ENCODE measurements at places on chromosomes 11 and 22.

DNA sequence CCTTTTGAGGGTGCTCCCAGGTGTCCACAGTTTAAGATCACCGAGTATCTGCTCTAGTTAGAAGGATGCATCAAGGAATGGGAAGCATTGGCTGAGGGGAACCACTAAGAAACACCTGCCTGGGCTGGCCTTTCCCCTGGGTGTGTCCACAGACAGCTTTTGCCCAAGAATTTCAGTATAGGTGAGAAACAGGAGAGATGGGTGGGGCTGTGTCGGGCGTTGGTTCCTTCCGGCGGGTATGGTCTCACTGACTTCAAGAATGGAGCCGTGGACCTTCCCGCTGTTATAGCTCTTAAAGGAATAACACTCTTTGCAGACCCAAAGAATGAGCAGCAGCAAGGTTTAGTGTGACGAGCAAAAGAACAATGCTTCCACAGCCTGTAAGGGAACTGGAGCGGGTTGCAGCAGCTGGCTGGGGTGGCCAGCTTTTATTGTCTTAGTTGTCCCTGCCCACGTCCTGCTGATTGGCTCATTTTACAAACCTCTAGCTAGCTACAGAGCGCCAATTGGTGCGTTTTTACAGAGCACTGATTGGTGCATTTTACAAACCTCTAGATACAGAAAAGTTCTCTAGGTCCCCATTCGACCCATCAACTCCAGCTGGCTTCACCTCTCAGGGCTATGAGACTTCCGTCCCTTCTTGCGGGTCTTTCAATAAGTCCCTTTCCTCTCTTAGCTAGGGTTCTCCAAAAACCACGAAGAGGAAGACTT is 2.4 kb downstream of the FADS1 start:
- no peak for DNase-seq

DNA sequence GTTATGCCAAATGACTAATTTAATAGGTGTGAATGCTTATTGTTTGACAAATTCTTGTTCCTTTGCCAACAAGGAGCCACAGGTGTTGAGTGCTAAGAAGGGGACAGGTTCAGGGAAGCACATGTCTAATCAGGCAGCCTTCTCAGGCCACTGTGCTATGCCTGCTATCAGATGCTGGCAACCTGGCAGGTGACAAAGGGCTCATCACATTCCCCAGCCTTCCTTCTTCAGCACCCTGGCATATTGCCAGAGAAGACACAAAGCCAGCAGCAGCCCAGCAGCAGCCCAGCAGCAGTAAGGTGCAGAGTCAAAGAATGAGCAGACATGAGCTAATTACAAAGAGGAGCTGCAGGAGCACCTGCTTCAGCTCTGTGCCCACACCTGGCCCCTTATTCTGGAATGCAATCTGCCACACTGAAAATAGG is 68.2 kb downstream of the GUCY1A2 start:
- no peak for DNase-seq

DNA sequence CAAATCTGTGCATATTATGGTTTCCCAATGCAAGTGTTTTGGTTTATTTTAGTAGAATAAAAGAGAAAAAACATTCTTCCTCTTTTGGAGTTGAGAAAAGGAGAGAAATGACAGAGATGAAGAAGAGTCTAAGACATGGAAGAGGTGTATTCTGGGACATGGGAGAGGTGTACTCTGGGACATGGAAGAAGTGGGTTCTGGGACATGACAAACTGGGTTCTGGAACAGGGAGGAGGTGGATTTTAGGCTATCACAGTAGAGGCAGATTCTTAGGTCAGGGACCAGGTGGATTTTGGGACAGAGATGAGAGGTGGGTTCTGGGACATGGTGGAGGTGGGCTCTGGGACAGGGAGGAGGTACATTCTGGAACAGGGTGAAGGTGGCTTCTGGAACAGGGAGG is 2.1 kb upstream of the ASPHD2 start:
- no peak for DNase-seq

- no peak for DNase-seq
Observed at GRCh38 chr11:36404831-36405230, 105.2 kb downstream of the TRAF6 start.

Data from activated CD8-positive, alpha-beta memory T cell treated with anti-CD3 and anti-CD28 coated beads for 1 hour (primary cell).